ENCODE measurements at places on chromosomes 4 and X.

- DNase-seq, result no peak
Observed at GRCh38 chrX:132877954-132878536, 80.4 kb downstream of the HS6ST2 start.

GRCh38 chrX:41276661-41277506 lies 57.1 kb upstream of the DDX3X start:
- DNase-seq, result no peak

DNA sequence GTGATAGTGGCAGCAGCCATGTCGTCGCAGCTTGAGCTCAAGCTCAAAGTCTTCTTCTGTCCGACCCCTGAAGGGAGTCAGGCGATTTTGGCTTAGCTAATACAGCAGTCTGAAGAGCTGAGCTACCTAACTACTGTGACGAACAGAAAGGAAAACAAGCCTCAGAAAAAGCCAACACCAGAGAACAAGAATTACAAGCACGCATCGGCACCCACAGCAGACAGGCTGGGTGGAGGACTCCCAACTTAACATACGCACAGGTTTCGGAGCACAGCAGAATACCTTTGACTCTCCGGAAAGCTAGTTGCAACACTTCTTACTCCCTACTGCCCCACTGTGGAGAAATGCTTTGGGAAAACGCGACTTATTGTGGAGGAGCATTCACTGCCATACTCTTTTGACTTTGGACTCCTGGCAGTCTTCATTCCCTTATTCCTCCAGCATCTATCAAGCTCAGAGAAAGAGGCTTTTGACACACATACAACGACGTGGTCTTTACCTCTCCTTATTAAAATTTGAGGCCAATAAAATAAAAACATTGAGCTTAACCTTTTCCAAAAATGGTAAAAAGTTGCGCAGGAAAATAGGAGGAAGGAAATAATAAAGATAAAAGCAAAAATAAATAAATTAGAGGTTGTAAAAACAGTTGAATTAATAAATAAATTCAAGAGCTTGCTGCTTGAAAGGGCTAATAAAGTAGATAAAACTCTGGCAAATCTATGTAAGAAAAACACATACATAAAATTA lies 41.3 kb upstream of the GPC3 start:
- DNase-seq, result peak; percentile 10

DNA sequence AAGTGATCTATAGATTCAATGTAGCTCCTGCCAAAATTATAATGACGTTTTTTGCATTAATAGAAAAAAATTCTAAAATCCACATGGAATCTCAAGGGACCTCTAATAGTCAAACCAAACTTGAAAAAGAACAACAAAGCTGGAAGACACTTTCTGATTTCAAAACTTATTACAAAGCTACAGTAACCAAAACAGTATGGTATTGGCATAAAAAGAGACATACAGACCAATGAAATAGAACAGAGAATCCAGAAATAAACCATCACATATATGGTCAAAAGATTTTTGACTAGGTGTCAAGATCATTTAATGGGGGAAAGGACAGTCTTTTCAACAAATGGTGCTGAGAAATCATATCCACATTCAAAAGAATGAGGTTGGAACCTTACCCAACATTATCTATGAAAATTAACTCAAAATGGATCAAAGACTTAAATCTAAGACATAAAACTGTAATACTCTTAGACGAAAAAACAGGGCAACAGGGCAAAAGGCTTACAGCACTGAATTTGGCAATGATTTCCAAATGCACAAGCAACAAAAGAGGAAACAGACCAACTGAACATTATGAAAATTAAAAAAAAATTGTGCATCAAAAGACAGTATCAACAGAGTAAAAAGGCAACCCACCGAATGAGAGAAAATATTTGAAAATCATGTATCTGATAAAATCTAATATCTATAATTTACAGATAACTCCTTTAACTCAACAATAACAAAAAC lies 3.9 kb downstream of the FBXO8 start:
- DNase-seq, result no peak

GRCh38 chrX:103367502-103367901 lies 8.8 kb upstream of the BEX3 start:
- DNase-seq, result peak; percentile 62

GRCh38 chrX:56782791-56783449 lies 53.9 kb downstream of the NBDY start:
- DNase-seq, result no peak

DNA sequence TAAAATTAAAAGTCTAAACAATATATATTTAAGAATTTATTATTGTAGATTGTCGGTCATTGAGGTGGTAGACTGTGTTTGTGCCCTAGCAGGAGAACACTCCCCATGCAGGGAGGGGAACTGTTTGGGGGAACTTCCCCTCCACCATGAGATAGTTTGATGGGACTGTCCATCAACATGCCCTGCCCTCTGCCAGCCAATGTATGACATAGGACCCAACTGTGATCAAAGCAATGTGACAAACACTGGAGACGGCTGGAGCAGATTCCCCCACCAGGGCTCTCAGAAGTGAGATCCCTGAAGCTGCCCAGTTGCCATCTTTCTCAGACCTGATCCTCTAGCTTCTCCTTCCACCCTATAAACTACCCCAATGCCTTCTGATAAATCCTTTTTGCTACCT lies 44.9 kb downstream of the SH3KBP1 start:
- no peak for DNase-seq

DNA sequence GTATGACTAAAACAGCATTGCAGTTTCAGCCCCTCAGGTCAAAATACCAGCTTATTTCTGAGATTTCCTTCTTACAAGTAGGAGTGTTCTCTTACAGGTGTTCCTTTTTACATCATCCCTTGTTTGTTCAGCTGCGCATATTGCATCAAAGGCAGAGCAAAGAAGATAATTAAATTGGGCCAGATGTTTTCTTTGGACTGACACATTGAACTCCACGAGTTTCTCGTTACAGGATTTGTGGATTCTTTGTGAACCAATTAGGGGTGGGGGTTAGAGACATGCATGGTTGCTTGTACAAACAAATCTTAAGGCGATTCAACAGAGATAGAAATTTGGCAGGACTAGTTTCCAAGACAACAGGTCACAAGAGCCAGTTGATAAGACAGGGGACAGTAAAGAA lies 95.7 kb downstream of the SPANXN4 start:
- DNase-seq, result no peak

DNA sequence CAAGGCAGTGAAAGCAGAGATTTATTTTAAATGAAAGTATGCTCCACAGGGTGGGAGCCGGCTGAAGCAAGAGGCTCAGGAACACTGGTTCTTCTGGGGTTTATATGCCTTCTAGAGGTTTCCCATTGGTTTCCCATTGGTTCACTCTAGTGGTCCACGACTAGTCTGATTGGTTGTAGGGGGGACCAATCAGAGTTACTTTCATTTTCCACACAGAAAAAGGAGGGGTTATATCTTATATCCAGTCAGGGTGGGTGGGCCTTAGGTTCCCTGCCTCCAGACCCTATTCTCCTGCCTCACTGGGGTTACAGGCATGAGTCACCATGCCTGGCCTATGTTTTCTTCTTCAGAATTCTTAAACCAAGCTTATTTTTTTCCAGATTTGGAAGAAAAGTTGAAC lies 101.6 kb downstream of the KLHL8 start:
- DNase-seq, result peak; percentile 79

GRCh38 chrX:40476958-40477357 lies 103.8 kb upstream of the ATP6AP2 start:
- no peak for DNase-seq

DNA sequence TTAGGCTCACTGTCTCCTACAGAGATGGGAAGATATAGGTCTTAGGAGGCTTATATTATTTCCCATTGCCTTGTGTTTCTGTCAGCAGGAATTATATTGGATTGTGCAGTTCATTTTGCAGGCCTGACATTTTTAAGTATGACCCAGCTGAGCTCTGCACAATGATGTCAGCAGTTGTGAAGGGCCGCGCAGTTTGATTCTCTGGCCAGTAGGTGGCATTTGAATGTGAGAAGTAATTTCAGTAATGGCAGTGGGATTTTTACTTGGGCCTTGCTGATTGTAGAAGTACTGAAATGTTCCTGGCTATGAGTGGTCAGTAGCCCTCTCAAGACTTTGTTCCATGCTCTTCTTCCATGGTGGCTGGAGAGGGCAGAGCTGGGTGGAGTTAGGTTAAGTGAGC lies 247.2 kb upstream of the MTMR8 start:
- DNase-seq, result no peak

DNA sequence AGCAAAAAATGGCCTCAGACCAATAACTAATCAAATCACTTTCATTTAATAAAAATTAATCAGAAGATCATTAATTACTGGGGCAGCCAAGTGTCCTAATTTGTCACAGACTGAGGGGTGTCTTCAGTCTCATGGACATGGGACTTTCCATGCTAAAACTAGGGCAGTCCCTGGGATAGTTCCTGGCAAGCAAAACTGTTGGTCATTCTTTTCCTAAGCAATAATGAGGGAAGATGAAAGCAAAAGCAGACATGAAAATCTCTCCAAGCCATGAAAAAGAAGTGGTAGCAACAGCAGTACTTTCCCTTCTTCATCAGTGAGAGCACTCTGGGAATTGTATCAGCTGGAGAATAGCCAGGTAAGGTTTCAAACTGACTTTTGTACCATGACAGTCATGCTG lies 3.7 kb upstream of the ANTXR2 start:
- no peak for DNase-seq

DNA sequence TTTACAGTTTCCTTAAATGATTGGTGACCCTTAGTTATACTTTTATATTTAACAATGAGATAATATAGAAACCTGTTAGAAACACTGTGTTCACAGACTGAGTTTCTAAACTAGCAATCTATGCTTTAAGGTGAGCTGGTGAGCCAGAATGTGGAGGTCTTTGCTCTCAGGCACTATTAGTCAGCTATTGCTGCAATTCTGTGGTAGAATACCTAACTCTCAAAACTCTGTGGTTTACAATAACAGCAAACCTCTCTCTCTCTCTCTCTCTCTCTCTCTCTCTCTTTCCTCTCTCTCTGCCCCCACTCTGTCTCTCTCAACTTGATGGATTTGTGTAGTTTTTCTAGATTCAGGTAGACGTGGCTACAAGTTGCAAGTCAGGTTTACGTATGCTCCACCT lies 17.6 kb upstream of the LCORL start:
- DNase-seq, result no peak

GRCh38 chrX:31302573-31303075 lies 230.8 kb upstream of the FTHL17 start:
- DNase-seq, result no peak

DNA sequence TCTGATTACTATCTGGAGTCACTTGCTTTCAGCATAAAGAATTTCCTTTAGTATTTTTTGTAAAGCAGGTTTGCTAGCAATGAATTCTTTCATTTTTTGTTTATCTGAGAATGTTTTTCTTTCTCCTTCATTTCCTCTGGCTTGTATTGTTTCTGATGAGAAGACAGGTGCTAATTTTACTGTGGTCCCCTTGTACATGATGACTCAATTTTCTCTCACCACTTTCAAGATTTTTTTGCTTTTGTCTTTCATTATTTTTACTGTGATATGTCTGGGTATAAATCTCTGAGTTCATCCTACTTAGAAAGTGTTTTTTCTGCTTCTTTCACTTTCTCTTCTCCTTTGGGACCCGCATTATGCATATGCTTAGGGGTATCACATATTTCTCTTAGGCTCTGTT lies 62.6 kb downstream of the PKD2 start:
- DNase-seq, result no peak

GRCh38 chrX:100081503-100081902 lies 328.6 kb downstream of the PCDH19 start:
- DNase-seq, result no peak

DNA sequence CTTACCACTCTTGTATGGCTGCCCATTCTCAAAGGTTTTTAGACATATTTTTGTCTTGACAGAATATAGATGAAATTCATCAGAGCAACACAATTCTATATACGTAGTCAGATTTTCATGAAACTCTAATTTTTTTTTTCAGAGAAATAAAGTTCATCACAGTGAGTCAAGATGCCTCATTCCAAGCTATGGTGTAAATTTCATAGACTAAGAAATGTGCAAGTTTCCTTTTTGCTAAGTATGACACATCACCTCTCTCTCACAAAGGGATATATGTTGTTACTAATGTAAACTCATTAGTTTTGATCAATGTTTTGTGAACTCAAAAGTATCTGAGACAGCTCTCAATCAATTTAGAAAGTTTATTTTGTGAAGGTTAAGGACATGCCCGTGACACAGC lies 60.4 kb upstream of the ATXN3L start:
- DNase-seq, result peak; percentile 67

DNA sequence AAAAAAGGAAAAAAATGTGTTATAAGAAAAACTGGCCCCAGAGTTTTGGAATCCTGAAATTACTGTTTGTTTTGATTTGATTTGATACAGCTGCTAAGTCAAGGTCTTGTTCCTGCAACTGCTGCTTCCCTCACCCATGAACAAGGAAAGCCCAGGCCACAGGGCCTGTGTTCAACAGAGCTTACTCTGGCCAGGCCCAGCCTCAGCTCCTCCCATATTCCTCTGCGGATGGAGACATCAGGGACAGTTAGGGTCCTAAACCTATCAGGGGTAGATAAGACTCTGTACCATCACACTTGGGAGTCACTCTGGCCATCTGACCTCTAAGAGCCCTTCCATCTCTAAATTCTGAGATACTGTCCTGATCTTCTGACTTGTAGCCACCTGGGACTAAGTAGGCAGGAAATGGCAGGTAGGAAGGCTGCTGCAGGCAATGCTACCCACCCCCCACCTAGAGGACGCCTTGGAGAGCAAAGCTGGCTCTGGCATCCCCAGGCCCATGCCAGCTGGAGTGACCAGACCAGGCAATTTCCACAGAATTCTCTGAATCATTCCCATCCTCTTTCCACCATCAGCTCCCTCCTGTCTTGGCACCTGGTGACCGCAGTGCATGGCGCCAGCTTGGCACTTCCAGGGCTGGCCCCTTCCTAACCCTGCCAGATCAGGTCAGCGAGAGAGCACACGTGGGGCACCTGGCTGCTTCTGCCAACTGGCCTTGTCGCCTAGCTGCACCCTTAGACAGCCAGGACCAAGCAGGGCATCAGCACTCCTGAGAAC lies 58.0 kb upstream of the TMEM33 start:
- no peak for DNase-seq

- no peak for DNase-seq
Observed at GRCh38 chrX:50045823-50046222, 123.4 kb downstream of the CLCN5 start.

DNA sequence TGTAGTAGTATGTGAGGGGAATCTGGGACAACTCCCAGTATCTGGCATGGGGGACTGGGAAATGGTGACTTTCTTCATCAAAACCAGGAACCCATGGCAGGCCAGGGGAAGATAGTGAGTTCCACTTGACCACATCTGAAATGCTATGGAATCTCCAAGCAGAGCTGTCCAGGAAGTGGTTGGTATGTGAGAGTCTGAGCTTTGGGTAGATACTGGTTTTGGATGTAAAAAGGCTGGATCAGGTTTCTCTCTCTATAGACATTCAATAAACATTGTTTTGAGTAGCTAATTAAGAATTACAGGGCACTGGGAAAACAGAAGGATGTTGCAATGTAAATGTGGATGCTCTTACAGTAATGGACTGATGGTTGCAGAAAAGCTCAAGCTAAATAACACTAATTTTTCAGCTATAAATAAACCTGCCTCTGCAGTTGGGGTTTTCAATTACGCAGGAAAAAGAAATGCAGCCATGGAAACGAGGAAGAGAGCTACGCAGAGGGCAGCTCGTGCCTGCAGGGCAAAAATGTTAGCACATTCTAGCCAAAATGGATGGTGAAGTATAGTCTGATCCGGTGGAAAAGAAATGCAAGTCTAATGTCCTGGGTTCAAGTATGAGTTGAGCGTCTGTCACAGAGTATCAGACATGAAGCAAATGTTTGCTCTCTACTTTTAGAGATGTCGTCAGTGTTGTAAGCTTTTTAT lies 13.4 kb upstream of the CHRNA9 start:
- peak; percentile 95 for DNase-seq

GRCh38 chr4:121139533-121140222 lies 24.4 kb downstream of the TNIP3 start:
- peak; percentile 84 for DNase-seq

- DNase-seq, result no peak
Observed at GRCh38 chrX:112866175-112866574, 25.5 kb upstream of the AMOT start.

Data from EH (cell line).